ENCODE measurements at places on chromosomes 3 and 15.
A peak's percentile ranks its signal among the peaks of the same experiment; 100 is the strongest.

- peaks cover 77% of the 10 kb centered on the region for H3K36me3 ChIP-seq
- H3K27me3 ChIP-seq: no peaks in the 10 kb centered on the region
- DNase-seq: no peak
- no peak overlapping the region for H3K27ac ChIP-seq
Observed at GRCh38 chr3:178987745-178988144, 83.9 kb downstream of the ZMAT3 start.

GRCh38 chr15:64970698-64971097 is 19.0 kb downstream of the SPG21 start:
- DNase-seq: no peak
- H3K27ac ChIP-seq: no peak overlapping the region
- H3K4me1 ChIP-seq: no peaks in the 10 kb centered on the region
- H3K36me3 ChIP-seq: peaks cover 16% of the 10 kb centered on the region
- no peak overlapping the region for H3K4me3 ChIP-seq

GRCh38 chr15:67089217-67090193 is 24.1 kb downstream of the SMAD3 start:
- peak overlapping the region; percentile 22 for H3K4me3 ChIP-seq
- peaks cover 92% of the 10 kb centered on the region for H3K4me1 ChIP-seq
- peaks cover 60% of the 10 kb centered on the region for H3K36me3 ChIP-seq
- peak; percentile 33 for DNase-seq
- peak overlapping the region; percentile 91 for H3K27ac ChIP-seq

DNA sequence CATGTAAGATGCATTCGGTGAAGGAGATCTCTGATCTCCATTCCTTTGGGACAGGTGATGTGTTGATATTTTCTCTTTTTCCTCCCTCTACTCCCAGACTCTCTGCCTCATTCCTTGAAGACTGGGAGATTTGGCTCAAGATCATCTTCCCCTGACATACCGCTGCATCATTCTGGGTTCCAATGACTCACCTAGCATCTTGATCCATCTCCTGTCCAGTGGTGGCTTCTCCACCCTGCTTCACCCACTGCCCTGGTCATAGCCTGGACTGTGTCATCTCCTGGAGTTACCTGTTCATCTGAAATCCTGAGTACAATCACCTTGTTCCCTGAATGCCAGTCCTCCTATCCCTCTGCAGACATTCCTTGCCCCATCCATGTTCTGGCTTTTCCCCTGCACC is 57.4 kb upstream of the TRAK1 start:
- DNase-seq: peak; percentile 58
- H3K4me1 ChIP-seq: peaks cover 80% of the 10 kb centered on the region
- H3K27me3 ChIP-seq: no peaks in the 10 kb centered on the region
- peak overlapping the region; percentile 83 for H3K27ac ChIP-seq
- H3K4me3 ChIP-seq: peak overlapping the region; percentile 69

DNA sequence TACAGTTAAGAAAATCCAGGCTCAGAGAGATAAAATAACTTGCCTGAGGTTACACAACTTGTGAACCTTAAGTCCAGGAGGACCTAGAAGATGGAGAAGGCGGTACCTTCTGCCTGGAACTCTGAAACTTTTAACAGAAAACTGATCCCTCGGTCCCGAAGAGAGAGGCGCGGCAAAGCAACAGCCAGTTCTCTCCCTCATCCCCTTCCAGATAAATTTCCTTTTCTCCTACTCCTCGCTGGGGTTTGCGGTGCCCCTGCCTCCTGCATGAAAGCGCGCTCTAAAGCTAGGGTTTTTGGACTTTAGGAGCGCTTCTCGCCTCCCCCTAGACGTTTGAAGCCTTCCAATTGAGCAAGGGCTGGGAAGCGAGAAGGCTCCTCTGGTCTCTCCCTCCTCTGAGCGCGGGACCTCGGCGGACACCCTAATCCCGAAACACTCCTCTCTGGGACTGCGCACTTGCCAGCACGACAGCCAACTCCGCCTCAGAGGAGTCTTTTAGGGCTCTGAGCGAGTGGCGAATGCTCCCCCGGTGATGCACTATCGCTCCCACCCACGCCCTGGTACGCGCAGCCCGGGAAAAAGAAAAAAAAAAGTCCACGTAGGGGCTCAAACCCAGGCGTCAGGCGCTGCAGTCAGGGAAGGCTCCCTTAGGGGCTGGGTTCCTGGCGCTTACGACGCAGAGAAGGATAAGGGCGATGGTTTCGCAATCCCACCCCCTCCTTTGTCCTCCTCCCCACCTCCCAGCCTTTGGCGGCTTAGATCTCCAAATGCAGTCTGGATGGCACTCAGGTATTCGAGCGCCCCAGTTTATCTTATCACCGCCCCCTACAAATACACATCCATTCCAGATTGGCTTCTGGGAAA is 7.9 kb upstream of the EOMES start:
- peaks cover 34% of the 10 kb centered on the region for H3K4me1 ChIP-seq
- H3K36me3 ChIP-seq: no peaks in the 10 kb centered on the region
- H3K27me3 ChIP-seq: peaks cover 55% of the 10 kb centered on the region
- H3K27ac ChIP-seq: no peak overlapping the region

DNA sequence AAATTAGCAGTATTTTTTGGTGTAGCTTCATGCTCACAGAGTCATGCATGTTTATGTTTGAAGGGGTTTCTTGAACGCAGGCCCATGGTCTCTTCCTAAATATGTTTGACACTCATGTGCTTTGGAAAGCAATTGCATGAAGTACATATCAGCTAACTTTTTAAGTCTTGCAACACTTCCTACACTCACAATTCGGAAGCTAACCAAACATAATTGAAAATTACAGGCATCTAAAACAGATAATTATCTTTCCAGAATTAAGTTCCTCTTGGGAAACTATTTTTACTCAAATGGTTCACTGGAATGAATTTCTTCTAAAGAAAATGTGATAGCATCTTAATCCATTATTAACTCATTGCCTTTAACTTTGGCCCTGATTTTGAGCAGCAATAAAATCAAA is 438.9 kb downstream of the RAP2B start:
- no peak overlapping the region for H3K4me3 ChIP-seq
- H3K27ac ChIP-seq: no peak overlapping the region
- no peaks in the 10 kb centered on the region for H3K36me3 ChIP-seq
- peaks cover 26% of the 10 kb centered on the region for H3K4me1 ChIP-seq
- peaks cover 13% of the 10 kb centered on the region for H3K27me3 ChIP-seq
- DNase-seq: no peak

- H3K27me3 ChIP-seq: no peaks in the 10 kb centered on the region
- peaks cover 33% of the 10 kb centered on the region for H3K4me1 ChIP-seq
- H3K4me3 ChIP-seq: no peak overlapping the region
- no peak for DNase-seq
- H3K36me3 ChIP-seq: no peaks in the 10 kb centered on the region
- no peak overlapping the region for H3K27ac ChIP-seq
Observed at GRCh38 chr3:61875046-61875844, 313.9 kb downstream of the PTPRG start.

GRCh38 chr3:182971637-182972036 is 8.7 kb downstream of the DCUN1D1 start:
- H3K27ac ChIP-seq: no peak overlapping the region
- no peak for DNase-seq
- peaks cover 46% of the 10 kb centered on the region for H3K4me1 ChIP-seq
- peaks cover 8% of the 10 kb centered on the region for H3K36me3 ChIP-seq
- no peak overlapping the region for H3K4me3 ChIP-seq

- peak overlapping the region; percentile 97 for H3K4me3 ChIP-seq
- no peaks in the 10 kb centered on the region for H3K27me3 ChIP-seq
- DNase-seq: no peak
Observed at GRCh38 chr3:119497820-119498185, 544 bp upstream of the TIMMDC1 start.

DNA sequence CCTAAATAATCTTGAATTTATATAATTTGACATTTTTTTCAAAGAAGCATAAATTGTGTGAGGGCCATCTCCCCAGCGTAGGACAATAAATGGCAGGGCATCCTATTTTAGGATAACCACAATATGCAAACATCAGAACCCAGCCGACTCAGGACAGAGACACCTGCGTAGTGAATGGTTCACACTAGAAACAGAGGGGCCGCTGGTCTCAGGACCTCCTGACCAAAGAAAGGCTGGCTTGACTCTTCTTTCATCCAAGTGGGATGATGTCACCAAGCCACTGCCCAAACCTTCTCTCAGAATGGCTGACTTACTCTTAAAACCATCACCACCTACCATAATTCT is 162.1 kb downstream of the FOXP1 start:
- H3K27me3 ChIP-seq: no peaks in the 10 kb centered on the region
- peaks cover 20% of the 10 kb centered on the region for H3K4me1 ChIP-seq
- no peak for DNase-seq
- H3K4me3 ChIP-seq: no peak overlapping the region
- no peak overlapping the region for H3K27ac ChIP-seq
- H3K36me3 ChIP-seq: peaks cover 3% of the 10 kb centered on the region

DNA sequence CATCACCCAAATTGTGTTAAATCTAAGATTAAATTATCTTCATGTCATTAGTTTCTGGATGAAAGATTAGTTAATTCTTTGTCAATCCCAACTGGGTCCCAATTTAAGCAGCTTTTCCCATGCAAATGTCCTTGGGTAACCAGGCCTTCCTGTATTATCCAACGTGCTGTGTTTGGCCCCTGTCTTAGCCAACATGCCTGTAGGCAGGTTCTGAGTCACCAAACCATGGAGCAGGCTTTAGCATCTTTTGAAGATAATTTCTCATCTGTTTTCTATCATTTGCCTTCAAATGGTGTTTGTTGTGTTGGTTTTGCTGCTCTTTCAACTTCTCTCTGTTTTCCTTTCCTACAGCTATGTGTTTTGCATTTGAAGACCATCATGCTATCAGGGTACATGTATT is 216.2 kb downstream of the ITPR1 start:
- peak; percentile 54 for DNase-seq
- H3K4me1 ChIP-seq: peaks cover 26% of the 10 kb centered on the region
- H3K36me3 ChIP-seq: peaks cover 4% of the 10 kb centered on the region

- H3K4me1 ChIP-seq: peaks cover 38% of the 10 kb centered on the region
- no peak overlapping the region for H3K27ac ChIP-seq
- no peak for DNase-seq
- H3K36me3 ChIP-seq: peaks cover 19% of the 10 kb centered on the region
Observed at GRCh38 chr3:66425576-66426114, 75.2 kb downstream of the LRIG1 start.

DNA sequence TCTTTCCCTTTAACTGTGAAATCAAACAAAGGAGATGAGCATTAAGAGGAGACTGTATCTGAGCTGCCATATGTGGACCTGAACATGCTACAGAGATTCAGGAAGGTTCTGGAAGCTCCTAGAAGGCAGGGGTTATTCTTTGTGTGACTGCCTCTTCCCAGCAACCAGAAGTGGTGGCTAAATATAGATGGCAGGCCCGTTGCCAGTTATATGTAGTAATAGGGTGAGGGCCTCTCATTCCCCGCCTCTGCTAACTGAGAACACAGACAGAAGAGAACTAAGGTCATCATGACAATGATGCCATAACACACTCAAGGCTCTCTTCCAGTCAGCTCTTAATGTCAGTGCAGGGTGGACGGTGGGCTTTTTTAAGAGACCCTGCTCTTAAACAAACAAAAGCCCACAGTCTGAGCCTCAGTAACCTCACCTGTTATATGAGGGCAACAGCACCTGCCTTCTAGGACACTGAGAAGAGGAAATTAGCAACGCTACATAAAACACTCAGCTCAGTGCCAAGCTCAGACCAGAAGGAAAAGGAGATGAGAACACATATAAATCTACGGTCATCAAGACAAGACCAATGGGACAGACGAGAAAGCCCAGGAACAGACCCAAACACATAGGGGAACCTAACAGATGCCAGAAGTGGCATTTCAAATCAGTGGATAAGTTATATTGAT is 22.3 kb downstream of the CFAP92 start:
- no peak overlapping the region for H3K27ac ChIP-seq
- peaks cover 43% of the 10 kb centered on the region for H3K27me3 ChIP-seq
- H3K4me1 ChIP-seq: peaks cover 4% of the 10 kb centered on the region

- H3K27ac ChIP-seq: no peak overlapping the region
- H3K4me1 ChIP-seq: peaks cover 34% of the 10 kb centered on the region
- H3K36me3 ChIP-seq: no peaks in the 10 kb centered on the region
- no peaks in the 10 kb centered on the region for H3K27me3 ChIP-seq
- DNase-seq: no peak
Observed at GRCh38 chr3:16667633-16668032, 62.4 kb upstream of the DAZL start.

- H3K4me3 ChIP-seq: no peak overlapping the region
- DNase-seq: peak; percentile 36
- H3K4me1 ChIP-seq: peaks cover 28% of the 10 kb centered on the region
- H3K27me3 ChIP-seq: no peaks in the 10 kb centered on the region
- H3K36me3 ChIP-seq: no peaks in the 10 kb centered on the region
- H3K27ac ChIP-seq: peak overlapping the region; percentile 94
Observed at GRCh38 chr3:33717616-33717865, 513 bp downstream of the CLASP2 start.

DNA sequence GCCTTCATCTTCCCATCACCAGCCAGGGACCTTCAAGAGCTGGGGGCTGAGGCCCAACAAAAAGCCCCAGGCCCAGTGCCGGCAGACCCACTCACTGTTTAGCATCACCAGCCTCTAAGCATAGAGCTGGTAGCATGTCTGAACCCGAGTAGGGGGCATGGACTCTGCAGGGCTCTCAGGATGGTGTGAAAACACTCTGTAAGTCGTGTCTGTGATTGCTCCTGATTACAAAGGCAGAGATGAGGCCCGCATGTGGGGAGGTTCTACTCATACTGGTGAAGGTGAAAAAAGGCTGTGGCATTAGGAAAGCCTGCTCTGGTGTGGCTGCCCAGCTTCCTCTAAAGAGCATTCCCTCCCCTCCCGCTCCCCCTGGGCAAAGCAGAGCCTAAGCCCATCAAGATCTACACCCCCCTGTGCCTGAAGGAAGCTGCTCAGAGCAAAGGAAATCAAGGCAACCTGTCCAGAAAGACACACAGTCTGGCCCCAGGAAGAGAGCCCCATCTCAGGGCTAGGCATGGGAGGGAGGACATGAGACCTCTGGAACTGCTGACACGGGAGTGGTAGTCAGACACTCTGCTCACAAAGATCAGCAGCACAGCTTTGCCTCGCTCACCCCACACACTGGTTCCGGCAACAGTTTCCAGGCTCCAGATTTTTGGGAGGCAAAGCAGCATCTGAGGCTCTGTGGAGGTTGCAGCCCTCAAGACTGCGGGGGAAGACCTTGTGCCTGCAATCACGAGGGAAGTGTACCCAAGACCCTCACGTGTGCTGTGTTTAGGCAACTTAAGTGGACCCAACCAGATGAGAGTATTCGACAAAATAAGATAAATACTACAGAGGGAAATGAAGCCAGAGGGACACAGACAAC is 36.7 kb downstream of the CCDC12 start:
- peaks cover 47% of the 10 kb centered on the region for H3K4me1 ChIP-seq
- DNase-seq: no peak
- H3K27ac ChIP-seq: peak overlapping the region; percentile 4
- H3K36me3 ChIP-seq: peaks cover 20% of the 10 kb centered on the region

DNA sequence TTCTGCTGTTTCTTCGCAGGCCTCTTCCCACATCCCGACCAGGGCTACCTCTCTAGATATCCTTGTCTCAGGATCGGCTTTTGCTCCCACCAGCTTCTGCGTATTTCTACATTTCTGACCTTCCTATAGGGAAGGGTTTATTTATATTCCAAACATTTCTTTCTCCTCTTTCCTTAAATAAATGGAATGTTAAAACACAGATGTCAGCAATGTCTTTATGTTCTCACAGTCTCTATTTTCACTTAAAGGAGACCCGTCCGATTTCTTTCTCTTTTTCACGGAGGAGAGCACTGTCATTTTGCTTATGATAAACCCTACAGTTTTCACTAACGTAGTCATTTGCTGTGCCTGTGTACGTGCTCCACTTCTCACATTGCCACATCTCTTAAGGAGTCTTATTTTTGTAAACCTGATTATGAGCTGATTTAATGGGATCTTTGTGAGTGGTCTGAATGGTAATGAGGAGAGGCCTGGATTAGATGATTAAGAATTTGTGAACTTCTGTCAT is 630 bp downstream of the KIF15 start:
- peak overlapping the region; percentile 77 for H3K27ac ChIP-seq
- peaks cover 53% of the 10 kb centered on the region for H3K36me3 ChIP-seq
- H3K4me1 ChIP-seq: peaks cover 11% of the 10 kb centered on the region
- peak overlapping the region; percentile 92 for H3K4me3 ChIP-seq
- peaks cover 3% of the 10 kb centered on the region for H3K27me3 ChIP-seq

All from HFFc6 (cell line).